Glomerular endothelial cell (primary cell): ENCODE measurements at places on chromosomes 3 and 15.

GRCh38 chr3:71484452-71484851 lies 99.1 kb downstream of the FOXP1 start:
- no peak for DNase-seq

DNA sequence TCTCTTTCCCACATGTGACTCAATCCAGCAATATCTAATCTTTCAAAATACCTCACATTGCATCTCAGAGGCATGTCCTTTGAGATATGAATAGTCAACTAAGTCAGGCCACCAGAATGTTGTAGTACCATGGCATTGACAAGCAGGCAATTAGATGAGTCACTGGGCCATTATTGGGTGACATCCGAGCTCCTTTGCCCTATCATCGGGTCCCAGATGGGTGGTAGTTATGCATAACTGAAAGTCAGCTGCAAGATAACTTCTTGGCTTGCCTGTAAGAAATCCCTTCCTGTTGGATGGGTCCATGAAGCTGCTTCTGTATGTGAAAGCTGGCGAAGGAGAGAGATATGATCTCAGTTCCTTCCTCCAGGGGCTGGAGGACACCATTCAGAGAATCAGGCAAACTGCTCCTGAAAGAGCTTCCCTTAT lies 32.8 kb downstream of the ARRDC4 start:
- no peak for DNase-seq

GRCh38 chr3:31064021-31064420 lies 169.6 kb upstream of the GADL1 start:
- DNase-seq = no peak

DNA sequence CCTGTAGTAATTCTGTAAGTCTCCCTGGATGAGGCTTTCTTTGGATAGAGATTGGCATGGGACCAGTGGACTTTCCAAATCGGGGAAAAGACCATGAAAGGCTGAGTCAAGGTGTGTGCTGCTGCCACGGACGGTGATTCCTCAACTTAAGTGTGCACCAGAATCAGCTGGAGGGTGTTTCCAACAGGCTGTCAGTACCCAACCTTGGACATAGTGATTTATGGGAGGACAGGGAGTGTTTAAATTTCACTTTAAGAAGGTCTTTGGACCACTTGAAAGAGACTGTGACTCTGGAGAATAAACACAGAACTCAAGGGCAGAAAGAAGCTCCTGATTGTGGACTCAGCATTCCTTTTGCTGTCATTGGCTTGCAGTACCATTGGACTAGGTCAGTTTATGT lies 20.4 kb upstream of the CHST2 start:
- DNase-seq = no peak

- DNase-seq = no peak
Measured at GRCh38 chr3:128804017-128804810, 75.2 kb upstream of the ACAD9 start.

DNA sequence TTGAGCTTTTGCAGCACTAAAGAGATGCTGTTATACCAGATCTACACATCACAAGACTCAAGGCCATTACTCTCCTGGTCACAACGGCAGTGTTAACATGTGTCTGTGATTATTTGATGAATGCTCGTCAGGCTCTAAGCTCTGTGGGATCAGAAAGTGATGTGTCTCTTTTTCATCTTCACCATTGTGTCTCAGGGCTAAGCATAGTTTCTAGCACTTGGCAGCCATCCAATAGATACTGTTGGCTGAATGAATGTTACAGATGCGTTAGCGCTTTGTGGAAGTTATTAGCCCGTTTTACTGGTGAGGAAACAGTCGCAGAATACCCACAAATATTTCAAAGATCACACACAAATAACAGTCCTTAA lies 1.2 kb upstream of the FAM81A start:
- DNase-seq = no peak

GRCh38 chr3:136495213-136495612 lies 245.1 kb downstream of the PCCB start:
- DNase-seq = no peak

DNA sequence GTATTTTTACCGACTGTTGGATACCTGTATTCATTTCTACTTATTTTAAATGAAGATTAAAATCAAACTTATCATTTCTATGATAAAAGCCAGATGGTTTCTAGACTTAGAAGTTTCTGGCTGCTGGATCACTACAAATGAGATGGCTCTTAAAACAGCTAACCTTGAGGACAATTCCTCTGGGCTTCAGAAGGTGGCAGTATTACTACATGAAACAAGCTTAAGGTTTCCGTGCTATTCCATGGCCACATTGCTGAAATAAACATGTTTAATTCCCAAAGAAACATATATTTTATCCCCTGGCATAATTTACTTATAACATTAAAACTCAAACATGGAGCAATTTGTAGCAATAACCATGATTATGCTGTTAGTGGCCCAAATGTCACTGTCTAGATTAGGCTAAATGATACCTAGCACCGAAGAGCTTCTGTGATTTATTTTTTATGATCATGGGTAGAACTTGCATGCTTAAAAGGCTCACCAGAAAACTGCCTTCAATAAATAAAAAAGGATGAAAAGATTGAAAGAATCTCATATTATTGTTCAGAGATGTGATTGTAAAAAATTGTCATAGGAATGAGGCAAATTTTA lies 204.0 kb upstream of the NANOGP8 start:
- no peak for DNase-seq

GRCh38 chr3:72397586-72397985 lies 450.7 kb downstream of the SHQ1 start:
- no peak for DNase-seq

DNA sequence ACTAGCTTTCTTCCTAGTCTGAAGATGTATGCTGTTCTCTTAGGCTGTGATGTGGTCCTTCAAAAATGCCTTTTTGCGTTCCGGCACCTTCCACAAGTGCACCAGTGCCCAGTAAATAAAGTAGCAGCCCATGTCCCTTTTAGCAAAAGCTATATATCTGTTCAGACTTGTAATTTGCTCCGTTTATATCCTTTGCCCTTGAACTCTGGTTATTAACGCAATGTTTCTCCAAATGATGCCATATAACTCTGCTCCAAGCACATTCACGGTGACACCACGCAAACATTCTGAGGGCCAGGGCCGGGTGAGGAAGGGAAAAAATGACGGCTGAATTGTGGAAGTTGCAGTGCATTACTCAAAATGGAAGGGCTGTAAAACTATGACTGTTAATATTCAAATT lies 1001.1 kb upstream of the NR2F2 start:
- DNase-seq = no peak

GRCh38 chr15:39139431-39140059 lies 441.3 kb upstream of the THBS1 start:
- DNase-seq = no peak

GRCh38 chr15:98282656-98283332 lies 322.3 kb downstream of the ARRDC4 start:
- DNase-seq = no peak

GRCh38 chr3:107076946-107077345 lies 300.3 kb upstream of the CCDC54 start:
- DNase-seq = no peak

DNA sequence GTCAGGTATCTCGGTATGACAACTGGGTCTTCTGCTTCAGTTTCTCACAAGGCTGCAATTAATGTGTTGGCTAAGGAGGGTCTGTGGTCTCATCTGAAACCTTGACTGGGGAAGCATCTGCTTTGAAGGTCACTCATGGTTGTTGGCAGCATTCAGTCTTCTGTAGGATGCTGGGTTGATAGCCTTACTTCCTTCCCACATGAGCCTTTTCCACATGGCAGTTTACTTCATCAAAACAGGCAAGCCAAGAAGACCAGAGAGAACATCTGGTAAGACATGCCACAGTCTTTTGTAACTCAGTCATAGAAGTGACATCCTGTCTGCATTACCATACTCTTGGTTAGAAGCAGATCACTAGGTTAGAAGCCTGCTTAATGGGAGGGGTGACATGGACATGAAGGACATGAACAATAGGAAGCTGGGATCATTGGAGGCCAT lies 49.5 kb downstream of the CMC1 start:
- DNase-seq = no peak
